ENCODE measurements at places on chromosomes 3 and 15.

- no peak for DNase-seq
These were observed 284.9 kb upstream of the TBC1D5 start for GRCh38 chr3:18027161-18027939.

GRCh38 chr3:105539897-105540296 lies 173.2 kb downstream of the ALCAM start:
- DNase-seq: no peak

DNA sequence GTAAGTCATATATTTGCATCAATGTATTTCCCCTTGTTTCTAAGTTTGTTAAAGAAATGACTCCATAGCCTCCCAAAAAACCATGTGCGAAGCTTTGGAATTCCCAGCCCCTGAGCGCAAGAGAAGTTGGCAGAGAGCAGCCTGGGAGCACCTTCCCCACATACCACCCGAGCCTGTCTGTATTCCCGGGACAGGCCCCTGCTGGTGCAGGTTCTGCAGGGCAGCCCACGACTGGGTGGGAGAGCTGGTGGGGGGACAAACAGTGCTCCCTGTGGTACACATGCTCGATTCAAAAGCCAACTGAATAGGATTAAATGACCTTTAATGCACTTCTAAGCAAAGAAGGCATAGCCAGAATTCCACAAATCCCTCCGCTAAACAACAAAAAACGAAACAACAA lies 74.6 kb upstream of the SNRPA1 start:
- DNase-seq: no peak

DNA sequence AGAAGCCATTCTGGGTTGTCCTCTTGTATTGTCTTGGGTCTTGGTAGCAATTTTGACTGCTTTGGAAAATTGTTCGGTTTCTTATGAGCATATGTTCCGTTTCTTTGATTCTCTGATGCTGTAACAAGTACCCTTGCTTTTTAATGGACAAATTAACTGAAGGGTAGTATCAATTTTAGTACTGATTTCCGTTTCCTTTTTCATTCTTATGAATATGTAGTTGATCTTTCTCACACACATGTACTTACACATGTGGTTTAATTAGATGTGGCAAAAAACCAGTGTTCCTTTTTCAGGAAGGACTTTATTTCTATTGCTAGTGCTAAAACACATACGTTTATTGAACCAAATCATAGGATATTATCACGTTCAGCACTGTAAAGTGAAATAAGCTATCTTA lies 119.1 kb downstream of the TCF12 start:
- no peak for DNase-seq

- DNase-seq: no peak
These were observed 13.3 kb downstream of the RRP9 start for GRCh38 chr3:51928438-51928837.

DNA sequence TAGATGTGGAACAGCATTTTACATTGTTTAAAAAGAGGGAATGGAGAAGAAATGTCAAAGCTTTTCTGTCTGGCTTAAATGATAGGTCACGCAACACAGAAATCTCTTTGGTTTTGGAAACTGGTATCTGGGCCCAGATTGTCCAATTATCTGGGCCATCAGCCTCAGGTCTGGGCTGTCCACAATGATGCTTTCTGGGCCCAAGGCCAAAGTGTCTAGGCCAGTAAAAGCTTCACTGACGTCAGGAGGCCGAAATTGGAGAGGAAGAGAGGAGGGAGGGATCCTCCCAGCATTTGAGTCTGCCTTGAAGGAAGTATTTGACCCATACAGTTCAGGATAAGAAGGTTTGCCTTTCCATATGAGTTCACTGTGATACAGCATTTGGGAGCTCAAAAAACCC lies 60.7 kb upstream of the ALDH1A3 start:
- DNase-seq: no peak

DNA sequence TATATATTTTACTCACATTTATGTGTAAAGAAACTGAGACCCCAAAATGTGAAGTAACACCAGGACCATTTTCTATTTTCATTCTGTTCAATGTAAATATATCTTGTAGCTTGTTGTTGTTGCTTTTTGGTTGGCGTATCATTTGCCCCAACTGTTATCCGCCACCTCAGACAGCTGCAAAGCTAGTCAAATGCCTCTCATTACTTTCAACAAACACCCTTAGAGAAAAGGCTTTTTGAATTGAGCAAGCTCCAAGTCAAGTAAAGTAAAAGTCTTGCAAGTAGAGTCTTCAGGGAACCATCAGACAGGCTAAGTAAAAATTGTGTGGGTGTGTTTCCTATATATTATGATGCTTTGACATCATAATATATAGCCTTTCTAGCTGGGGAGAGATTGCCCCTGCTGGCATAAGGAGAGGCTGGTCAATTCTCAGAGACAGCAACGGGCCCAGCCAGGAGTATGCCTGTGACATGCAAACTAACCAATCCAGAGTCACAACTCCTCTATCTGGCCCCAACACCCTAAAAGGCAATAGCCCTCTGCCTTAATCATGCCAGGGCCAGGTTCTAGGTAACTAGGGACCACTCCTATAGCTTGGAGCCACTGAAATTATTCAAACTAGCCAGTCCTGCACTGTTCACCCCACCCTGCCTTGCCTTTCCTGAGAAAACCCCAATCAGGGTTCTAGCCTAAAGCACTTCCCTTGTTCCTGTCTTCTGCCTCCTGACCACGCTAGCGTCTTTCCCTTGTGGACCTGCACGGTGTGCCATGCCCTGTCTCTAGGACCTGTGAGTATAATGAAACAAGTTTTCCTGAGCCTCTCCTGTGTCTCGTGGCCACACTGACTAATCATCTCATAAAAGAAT lies 75.6 kb downstream of the RAD18 start:
- DNase-seq: no peak

DNA sequence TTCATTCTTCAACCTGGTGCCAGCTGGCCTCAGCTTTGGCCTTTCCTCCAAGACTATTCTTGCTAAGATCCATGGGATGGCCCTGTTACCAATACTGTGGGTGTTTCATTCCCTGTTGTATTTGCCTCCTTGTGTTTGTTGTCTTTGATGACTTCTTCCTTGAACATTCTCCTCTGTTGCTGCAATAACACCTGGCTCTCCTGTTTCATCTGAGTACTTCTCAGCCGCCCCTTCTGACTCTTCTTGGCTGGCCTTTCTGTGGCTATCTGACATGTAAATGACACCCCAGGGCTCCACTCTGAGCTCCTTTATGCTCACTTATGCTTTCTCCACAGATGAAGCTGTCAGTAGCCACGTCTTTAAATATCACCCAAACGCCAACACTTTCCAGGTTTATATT lies 302.7 kb upstream of the CHRNA7 start:
- no peak for DNase-seq
